Small intestine (tissue), 16 donors: ENCODE measurements at places on chromosomes 2 and 18.
A peak's percentile ranks its signal among the peaks of the same experiment; 100 is the strongest.

DNA sequence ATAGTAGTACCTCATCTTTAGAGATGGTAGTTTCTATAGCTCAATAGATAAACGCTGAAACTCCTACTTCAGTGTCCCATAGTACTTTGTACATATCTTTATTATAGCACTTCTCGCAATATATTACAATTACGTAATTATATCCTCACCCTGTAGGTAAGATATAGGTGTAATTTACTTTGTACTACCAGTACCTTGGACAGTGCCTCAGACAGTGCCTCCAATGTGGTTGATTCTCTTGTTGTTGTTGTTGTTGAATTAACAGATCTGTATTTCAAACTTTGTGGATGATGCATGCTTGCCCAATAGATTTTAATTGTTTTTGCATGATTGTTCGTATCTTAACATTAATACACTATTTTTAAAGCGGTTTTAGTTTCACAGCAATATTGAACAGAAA is 188.6 kb downstream of the ARL6IP6 start:
- no peak for DNase-seq

GRCh38 chr18:79828258-79828657 is 30.5 kb downstream of the KCNG2 start:
- no peak for DNase-seq

- DNase-seq, result no peak
These were observed 26.5 kb upstream of the FAM117B start for GRCh38 chr2:202608142-202608852.

DNA sequence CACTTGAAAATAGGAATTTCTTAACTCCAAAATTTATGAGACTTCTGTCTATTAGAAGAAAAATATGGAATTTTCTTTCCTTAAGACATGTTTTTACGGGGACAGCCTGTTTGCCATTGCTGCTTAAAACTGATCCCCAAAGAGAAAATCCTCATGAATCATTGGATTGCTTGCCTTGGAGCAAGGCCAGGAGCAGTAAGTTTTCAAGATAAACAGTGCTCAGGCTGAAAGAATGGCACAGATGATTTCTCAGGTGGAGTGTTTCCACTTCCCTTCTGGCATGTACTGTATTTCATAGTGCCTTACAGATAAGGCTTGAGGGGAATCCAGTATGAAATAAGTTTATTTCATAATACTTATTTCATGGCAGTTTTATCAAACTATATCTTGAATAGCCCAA is 74.3 kb upstream of the MMADHC start:
- peak; percentile 43 for DNase-seq

DNA sequence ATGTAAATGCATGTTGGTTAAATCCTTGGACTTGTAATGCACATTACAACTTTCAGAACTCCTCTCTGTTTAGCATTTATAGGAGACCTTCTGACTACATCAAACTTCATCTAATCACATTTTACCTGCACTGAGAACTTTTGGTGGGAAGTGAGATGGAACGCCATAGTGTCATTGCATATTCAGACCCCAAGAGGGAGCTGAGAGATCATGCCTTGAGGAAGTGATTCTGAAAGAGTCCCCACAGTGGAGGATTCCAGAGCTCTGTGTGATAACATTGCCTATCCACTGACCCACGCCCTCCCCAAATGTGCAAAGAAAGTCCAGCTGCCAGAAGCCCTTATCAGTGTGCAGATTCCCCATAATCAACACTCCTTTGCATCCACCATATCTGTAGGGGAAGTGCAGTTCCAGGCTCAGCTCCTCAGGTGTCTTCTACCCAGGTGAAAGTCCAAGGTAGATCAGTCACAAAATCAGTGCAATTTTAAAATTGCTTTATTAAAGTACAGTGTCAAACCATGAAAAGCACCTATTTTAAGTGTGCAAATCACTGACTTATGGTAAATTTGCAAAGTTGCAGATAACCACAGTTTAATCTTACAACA is 212.4 kb downstream of the RPIA start:
- peak; percentile 34 for DNase-seq

- DNase-seq, result no peak
These were observed 536 bp downstream of the ELP2 start for GRCh38 chr18:36130039-36130831.

DNA sequence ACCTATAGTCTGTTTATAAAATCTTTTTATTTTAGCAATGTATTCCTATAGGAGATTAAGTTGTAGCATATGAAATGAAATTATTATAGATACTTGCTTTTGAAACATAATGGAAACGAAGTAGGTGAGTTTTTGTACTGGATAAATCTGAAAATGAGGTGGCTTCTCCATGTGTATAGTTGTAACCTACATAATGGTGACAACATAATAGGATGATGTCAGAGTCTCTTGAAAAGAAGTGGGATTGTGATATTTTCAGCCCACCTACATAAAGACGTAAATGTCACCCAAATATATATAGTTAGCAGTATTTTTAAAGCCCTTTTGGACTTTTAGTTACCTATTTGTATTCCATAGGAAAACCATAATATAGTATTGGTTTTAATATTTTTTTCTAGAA is 34.8 kb downstream of the FAM171B start:
- no peak for DNase-seq

- DNase-seq, result no peak
These were observed 775.5 kb downstream of the RNF144A start for GRCh38 chr2:7692657-7693161.

DNA sequence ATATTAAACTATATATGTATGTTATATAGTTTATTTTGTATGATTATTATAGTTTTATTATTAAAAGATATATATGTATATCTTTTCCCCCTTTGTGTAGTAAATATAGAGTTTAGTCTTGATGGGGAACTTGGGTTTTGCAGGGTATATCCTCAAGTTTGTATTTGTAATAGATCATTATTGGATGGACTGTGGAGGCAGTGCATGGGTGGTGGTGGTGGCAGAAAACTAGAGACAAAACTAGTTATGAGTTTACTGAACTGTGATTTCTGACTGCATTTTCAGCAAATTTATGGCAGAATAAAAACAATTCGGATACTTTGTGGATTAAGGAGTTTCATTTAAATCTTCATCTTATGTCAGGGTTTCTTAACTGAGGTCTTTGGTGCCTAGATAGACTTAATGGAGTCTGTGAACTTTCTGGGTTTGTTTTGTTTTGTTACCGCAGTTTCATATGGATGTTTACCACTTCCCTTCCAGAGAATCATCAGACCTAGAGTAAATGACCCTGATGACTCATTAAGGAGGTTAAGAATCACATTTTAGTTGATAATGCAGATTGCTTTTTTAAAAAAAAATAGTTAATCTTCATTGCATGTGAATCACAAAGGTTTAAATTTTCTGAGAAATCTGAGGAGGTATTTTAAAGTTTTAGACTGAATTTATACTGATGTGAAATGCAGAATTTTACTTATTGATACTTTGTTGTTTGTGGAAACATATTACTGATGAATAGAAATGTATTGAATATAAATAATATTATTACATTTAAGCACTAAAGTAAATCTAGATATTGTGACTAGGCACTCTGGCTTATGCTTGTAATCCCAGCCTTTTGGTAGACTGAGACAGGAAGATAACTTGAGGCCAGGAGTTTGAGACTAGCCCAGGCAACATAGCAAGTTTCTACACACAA is 14.5 kb downstream of the EPC2 start:
- DNase-seq, result peak; percentile 32

- DNase-seq, result no peak
These were observed 55.9 kb upstream of the SP3 start for GRCh38 chr2:174020926-174021662.

DNA sequence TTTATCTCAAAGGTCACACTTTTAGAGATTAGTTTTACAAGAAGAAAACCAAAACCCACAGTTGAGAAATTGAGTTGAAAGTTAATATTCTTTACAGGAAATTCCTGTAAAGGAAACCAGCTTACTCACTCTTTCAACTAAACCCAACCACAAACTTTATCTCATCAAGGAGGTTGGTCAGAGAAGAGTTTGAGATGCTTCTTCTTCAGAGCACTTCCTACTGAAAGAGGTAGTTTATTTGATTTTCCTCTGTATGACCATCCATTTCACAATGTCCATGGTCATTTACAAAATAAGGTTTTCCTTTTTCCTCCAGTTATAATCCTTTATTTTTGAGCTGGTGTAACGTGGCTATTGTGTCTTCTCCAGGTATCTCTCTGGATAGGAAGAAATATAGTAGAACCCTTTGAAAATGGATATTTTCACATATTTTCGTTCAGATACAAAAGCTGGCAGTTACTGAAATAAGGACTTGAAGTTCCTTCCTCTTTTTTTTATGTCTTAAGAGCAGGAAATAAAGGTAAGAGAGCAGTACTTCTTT is 4.5 kb upstream of the IL18RAP start:
- DNase-seq, result no peak

DNA sequence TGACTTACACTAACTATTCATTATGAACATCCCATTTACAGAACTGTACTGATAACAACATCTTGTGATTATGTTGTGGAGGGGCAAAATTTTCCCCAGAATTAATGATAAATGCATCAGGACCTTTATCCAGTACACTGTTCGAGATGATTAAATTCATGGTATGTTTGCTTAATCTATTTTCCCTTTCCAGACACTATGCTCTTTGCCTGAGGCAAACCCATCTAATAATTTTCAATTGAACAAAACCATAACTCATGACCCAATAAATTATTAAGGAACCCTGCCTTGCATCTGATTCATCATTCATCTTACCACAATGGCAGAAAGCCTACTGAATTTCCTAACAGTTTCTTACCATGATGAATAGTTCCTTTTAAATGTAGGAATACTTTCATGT is 385.0 kb downstream of the DSEL start:
- no peak for DNase-seq

DNA sequence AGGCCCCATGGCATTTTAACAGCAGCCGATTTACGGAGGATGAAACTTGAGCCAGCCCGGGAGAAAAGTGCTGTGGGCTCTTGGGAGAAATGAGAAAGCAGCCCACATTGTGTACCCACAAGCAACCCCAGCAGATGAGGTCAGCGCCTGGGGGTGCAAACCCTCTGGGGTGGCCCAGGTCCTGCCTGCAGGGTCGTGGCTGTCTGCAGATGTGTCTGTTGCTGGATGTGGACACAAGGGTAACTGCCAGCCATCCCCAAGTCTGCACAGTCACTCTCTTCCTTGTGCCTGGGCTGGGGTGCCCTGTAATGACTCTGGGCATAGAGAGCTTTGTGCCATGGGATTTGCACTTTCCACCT is 170.8 kb downstream of the PRKCE start:
- no peak for DNase-seq

- no peak for DNase-seq
These were observed 117.2 kb downstream of the CMPK2 start for GRCh38 chr2:6748406-6749067.

GRCh38 chr2:173663835-173664512 is 301.2 kb downstream of the SP3 start:
- DNase-seq, result no peak

DNA sequence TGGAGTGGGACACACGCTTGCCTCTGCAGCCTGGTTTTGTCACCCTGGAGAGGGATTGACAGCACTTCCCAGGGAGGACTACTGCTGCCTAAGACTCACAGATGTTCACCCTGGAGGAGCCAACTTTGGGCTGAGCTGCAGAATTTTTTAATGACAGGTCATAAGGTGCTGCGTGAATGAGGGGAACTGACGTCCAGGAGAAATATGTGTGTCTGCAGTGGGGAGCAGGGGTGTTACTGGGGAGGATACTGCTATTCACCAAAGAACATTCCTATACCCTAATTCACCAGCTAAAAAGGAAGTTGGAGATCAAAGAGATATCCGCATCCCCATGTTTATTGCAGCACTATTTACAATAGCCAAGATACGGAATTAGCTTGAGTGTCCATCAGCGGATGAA is 144.4 kb downstream of the MGAT5 start:
- no peak for DNase-seq

- no peak for DNase-seq
These were observed 155.8 kb downstream of the INO80D start for GRCh38 chr2:205930209-205930608.

DNA sequence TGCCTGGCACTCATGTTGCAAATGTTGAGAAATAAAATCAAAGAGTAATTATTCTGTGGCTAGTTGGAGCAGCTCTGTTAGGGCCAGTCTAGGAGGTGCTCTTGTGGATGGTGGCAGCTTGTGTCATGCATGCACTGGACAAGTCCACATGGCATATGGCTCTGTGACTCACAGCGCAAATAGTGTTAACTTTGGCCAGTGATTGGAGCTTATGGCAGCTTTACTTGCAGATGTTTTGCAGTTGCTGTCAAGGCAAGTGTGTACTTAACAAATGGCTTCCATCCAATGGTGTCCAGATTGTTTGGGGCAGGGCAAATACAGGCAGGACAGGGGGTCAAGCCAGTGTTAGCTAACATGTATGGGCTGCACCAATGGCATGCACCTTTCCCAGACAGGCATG is 26.1 kb upstream of the TMX3 start:
- no peak for DNase-seq

DNA sequence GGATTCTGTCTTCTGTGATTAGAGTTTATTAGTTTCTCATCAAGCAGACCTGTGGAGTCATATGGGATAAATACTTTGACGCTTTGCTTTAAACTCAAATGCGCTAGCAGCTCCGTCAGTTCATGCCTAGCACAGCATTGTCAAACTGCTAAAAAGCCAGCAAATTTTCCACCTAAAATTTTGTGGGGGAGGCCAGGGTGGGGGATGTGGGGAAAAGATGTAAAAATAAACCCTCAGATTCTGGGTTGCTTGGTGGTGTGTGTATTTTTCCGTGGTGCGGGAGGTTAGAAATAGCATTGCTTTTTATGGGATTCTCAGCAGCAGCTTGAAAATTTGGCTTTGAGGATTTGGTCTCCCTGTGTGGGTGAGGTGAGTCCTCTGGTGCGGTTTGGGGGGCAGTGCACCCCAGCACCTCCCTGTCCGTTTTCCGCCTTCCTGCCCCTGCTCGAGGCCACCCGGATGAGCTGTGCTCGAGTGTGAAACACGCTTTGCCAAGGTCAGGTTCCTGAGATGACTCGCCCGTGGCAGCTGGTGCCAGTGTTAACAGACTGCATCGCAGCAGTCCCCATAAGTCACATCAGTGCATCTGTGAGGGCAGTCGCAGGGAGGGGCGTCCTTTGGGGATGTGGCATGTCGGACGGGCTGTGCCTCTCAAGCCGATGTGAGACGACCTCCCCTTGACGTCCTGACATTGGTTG is 65.9 kb downstream of the LDLRAD4 start:
- no peak for DNase-seq

DNA sequence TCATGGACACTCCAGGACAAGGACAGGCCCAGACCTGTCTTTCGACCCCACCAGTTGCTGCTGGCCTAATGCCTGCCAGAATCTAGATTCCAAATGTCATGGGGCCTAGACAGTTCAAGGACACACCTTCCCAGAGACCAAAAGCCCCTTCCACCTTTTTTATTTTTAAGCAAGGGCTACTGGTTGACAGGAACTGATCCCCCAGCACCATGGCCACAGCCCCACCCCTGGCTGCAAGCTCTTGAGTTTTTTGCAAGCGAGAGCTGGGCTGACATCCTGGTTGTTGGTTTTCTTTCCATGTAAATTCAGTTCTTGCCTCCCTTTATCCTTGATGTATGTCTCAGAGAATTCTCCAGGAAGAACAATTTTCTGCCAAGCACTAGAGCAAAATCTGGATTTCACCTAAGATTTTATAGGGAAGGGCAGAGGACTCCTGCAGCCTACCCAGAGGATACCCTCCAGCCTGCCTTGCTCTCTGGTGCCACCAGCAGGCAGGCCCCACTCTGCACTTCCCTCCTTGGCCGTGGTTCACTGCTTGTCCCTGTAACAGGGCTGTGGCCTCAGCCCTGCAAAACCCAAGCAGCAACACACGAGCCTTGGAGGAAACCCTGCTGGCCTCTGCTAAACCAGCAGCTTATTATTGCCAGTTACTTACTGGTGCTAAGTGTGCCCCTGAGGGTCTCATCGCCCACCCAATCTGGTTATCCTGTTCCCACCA is 97.7 kb downstream of the TWIST2 start:
- peak; percentile 20 for DNase-seq

- DNase-seq, result no peak
These were observed 152.1 kb downstream of the LPIN1 start for GRCh38 chr2:11898576-11898975.
